Glomerular endothelial cell (primary cell): ENCODE measurements at places on chromosomes 16 and 17. TPM values are rescaled to one million over a fixed set of nuclear protein-coding genes. Genes with fewer than 3 reads are reported as not detected.

- DNase-seq: no peak
Observed at GRCh38 chr17:41868568-41868967, 3.3 kb upstream of the KLHL11 start.

GRCh38 chr17:66548158-66548557 lies 245.7 kb downstream of the PRKCA start:
- DNase-seq: no peak

DNA sequence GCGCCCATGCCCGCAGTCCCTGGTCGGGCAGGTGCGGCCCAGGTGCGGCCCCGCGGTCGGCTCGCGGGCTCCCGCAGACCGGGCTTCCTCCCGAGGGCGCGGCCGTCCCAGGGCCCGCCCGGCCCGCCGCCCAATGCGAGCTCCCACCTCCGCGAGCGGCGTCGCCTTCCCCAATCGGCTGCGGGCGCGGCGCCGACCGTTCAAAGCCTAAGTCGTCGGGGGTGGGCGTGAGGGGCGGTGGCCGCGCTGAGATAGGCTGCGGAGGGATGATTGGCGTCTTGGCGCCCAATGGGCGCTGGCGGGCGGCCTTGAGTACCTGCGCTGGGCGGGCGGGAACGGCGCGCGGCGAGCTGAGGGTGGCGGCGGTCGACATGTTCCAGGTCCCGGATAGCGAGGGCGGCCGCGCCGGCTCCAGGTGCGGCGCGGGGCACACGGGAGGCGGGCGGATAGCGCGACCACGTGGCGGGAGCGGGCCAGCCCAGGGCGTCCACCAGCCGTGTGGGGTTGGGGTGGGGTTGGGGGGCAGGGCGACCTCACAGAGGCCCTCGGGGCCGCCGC lies at the start of gene JPT2:
Gene JPT2, plus strand, starts transcription at position 338 of the 558 bp plus-strand sequence. Its CDS starts 34 bp downstream, at position 372.
- DNase-seq: peak; percentile 52

- DNase-seq: no peak
Observed at GRCh38 chr17:59152925-59153324, 2.1 kb downstream of the SKA2 start.

- no peak for DNase-seq
Observed at GRCh38 chr16:50491516-50491915, 56.7 kb upstream of the NKD1 start.

DNA sequence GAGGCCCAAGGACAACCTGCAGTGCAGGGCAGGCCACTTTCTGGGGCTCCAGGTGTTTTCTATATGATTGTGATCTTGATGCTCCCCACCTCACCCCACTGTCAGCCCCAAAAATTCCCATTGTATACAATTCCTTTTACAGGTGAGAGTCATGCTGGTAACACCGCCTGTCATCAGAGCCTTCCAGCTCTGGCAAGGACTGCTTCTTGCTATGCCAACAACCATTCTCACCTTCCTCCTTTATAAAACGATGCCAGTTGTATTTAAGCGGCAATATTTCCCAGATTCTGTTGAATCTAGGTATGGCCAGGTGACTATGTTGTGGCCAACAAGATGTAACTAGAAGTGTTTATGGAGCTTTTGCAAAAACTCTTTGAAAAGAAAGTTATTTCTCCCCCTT lies 30.4 kb upstream of the CALB2 start:
- DNase-seq: no peak

DNA sequence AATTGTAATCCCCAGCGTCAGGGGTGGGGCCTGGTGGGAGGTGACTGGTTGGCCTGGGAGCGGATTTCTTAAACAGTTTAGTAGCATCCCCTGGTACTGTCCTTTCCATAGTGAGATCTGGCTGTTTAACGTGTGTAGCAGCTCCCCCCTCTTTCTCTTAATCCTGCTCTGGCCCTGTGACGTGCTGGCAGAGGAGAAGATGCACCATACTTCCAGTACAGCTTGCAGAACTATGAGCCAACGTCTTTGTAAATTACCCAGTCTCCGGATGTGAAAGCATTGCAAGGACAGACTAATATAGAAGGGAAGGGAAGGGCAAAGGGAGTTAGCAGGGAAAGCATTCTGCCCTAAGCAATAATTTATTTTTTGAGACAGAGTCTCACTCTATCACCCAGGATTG lies 83.9 kb downstream of the RMI2 start:
- DNase-seq: no peak

DNA sequence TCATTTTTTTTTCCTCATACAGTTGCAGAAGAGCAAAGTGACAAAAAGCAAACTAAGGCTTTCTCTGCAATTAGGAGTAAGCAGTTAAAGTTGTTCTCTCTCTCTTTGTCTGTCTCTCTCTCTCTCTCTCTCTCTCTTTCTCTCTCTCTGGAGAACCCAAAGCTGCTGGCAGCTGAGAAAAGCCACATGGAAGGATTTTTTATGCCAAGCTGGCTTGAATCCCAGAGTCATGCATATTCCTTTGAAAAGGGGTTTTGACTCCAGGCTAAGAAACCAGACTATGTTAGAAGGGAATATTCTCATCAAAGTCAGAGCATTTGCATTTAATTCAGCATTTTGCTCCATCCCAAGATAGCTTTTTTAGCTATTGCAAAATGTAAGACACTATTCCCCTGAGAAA lies 1114.2 kb upstream of the GOT2 start:
- DNase-seq: no peak

DNA sequence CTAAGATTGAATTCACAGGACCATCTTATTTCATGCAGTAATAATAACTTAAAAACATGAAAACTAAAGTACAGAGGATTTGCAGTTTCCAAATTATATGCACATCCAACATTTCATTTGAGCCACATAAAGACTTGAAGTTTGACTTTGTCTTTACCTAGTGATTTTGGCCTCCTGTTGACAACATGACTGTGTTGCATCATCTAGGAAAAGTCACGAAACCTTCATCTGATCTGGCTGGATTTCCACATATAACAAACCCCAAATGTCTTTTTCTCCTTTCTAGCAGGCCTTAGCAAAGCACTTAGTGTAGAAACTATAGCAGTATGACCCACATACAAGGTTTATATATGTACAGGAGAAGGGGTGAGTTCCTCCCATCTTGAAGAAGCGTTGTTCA lies 406.5 kb upstream of the CDH5 start:
- DNase-seq: no peak

GRCh38 chr17:2416010-2416734 lies 15.3 kb upstream of the MNT start:
- no peak for DNase-seq

DNA sequence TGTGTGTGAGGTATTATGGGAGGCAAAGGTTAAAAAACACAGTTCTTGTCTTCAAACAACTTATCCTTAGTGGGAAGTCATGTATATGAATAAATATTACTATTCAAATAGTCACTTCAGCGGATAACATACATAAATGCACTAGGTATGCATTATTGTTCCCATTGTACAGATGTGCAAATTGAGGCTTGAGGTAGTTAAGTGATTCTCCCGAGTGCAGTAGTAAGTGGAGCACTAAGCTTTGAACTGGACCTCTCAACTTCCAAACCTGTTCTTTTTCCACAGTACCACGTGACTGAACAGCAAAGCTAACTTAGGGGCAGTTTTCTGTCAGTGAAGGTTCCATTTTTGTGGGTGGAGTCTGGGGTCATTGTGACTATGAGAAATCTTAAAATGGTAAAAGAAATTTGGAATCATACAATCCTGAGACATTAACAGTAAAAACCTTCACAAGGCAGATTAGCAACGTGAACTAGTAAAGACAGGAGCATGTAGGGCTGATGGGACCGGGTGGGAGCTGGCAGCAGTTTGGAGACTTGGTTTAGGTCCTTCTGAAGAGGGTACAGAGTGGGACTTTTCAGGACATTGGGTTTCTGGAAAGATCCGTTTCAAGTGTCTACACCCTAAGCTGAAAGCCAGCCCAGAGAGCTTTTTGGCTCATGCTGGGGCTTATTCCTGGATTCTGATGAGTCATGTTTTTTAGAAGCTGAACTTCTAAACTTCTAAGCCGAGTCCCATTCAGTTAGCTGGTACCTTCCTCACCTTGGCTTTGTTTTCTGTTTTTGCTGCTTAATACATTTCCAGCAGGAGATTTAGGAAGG lies 204.9 kb downstream of the PRKCA start:
- no peak for DNase-seq

- DNase-seq: no peak
Observed at GRCh38 chr17:67021196-67021595, 23.2 kb upstream of the CACNG1 start.

- no peak for DNase-seq
Observed at GRCh38 chr17:82978765-82979349, 100.6 kb upstream of the METRNL start.

DNA sequence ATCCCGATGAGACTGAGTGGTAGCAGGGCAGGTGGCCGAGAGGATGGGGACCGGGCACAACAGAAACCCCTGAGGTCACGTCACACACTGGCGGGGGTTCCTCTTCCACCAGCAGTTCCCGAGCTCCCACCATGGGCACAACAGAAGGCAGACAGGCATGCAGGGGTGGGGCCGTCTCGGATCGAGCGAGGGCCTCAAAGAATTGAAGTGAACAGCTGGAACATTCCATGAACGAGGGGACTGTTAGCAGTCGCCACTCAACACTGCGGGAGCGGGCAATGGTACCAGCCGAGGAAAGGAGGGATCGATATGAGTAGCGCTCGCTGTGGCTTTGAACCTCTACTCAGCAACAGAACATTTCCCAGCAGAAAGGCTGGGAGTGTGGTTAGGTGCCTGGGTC lies 5.3 kb downstream of the CEP131 start:
- no peak for DNase-seq

GRCh38 chr16:15542261-15542660 lies 100.7 kb downstream of the MARF1 start:
- no peak for DNase-seq

GRCh38 chr17:49846938-49847712 lies 744 bp downstream of the TAC4 start:
- no peak for DNase-seq

DNA sequence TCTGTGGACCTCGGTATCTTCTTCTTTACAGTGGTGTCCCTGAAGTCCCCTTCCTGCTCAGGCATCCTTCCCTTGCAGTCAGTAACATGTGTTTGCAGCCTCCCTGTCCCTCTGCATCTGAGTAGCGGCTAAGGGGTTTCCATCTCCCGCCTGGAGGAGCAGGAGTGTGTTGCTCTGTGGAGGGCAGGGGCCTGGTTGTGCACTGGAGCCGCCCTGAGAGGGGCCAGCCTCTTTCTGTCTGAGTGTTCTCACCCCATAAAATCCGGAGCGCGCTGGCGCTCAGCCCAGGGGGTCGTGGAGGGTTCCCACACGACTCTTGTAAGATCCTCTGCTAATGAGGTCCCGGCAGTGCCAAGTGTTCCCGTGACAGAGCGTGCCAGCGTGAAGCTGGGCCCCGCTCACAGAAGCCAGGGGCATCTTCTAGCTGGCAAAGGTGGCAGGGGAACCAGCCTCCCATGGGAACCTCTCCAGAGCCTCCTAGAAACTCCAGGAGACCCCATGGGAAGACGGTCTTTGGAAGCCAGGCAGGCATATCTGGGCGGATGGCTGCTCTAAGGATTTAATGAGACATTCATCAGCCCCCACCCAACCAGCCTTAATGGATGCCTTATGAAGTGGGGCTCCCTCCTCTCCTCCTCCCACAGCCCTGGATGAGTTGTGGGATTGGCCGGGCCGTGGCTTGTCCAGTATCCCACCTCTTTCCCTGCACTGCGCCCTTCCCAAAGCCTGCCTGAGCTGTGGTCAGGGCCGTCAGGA lies 91.4 kb upstream of the GSE1 start:
- no peak for DNase-seq

- no peak for DNase-seq
Observed at GRCh38 chr17:34412534-34412933, 49.5 kb upstream of the CCL1 start.

DNA sequence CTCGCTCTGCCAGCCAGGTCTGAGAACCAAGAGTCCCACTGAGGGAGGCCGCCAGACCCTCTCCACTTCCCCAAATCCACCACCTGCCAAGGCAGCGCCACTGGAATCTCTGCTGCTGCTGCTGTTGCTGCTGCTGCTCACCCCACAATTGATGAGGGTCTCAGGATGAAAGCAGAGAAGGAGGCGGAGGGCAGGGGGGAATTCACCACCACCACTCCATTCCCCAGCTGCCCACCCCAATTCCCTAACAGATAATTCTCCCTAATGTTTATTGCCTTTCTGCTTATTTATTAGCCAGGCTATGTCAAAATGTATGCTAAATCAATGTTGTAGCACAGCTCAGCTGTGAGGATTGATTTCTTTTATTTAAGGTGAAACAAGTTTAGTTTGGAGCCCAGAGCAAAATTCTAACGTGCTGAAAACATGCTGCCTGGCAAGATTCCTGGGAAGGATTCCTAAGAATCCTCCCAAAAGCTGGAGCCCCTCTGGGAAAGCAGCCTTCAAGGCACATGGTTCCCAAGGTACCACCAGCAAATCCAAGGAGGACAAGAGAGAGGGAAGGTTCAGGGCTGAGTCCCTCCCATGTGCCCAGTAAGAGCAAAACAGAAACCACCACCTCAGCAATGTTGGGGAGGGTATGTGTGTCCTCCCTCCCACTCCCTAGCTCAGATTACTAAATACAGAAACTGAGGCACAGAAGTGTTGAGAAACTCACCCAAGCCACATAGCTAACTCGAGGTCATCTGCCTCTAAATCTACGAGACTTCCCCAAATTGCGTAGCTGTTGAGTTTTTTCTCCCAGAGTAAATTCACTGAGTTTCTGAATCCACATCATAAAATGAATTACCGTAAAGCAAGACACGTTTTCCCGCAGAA lies 12.2 kb upstream of the CDH5 start:
- no peak for DNase-seq

GRCh38 chr16:10776280-10776679 lies 32.6 kb downstream of the NUBP1 start:
- no peak for DNase-seq

DNA sequence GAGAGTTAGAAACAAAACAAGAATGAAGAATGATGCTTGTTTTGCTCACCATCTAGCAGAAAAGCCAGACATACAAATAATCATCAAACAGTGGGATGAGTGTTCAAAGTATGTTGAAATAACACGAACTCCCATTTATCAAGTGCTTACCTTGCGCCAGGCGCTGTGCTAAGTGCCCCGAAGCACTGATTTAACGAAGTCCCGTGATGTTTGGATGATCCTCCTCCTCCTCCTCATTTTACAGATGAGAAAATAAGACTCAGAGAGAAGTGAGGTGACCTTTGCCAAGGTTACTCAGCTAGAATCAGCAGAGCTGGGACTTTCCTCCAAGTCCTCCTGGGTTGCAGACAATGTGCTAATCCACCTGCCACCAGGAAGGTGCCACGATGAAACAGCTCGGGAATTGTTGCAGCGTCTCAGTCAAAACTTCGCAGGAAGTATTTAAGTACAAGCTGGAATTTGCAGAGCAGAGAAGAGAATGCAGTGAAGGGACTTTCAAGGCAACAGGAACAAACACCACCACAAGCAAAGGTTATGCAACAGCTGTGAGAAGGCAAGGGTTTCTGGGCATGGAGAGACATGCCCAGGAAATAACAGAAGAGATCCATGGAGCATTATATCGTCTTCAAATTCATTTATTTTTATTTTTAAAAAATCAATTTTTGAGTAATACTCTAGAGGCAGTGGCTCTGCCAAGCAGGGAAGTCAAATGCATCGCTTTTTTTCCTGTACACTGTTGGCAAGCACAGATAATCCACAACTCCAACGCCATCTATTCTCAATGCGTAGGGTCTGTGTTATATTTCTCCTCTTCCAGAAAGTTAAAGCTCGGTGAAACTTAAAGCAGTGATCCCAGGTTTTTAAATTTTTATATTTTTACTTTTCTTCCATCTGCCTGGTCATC lies 11.1 kb downstream of the PRCD start:
- DNase-seq: no peak

- no peak for DNase-seq
Observed at GRCh38 chr16:66294507-66294906, 72.0 kb upstream of the CDH5 start.

Gene ANKS3
- total RNA-seq: 15.5 and 16.6 TPM in 2 replicates

Gene CENPN
- total RNA-seq: 15.7 and 19.6 TPM in 2 replicates

Gene DRC7
- 0.05 TPM in 1 of 2 replicates, not detected in the other for total RNA-seq

Gene ICAM2
- 1,004 and 1,319 TPM in 2 replicates for total RNA-seq

Gene MATCAP1
- 20.1 and 25.3 TPM in 2 replicates for total RNA-seq

Gene NPIPA8
- not detected in 2 replicates for total RNA-seq

Gene CLCN7
- total RNA-seq: 75.9 and 100 TPM in 2 replicates
